ENCODE measurements at places on chromosomes 2 and 18.

DNA sequence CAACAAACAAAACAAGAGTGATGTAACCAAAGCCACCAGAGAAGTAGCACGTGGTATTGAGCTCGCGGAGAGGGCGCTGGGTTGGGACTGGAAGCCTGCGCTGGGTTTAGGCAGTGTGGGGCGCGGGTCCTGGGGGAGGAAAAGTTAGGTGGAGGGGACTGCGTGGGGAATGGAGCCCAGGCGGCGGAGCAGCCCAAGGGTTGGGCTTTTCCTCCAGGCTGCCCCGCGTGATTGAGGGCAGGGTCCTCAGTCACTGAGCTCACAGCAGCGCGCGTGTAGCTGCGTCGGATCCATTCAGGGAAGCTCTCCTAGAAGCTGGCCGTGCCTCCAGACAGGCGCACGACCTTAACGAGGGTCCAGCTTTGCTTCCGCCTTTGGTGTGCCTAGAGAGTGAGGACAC, 357.4 kb downstream of the GALR1 start:
- no peak for DNase-seq

GRCh38 chr18:10942998-10943397, 206.4 kb downstream of the PIEZO2 start:
- DNase-seq, result no peak

GRCh38 chr2:237306083-237306786, 107.7 kb downstream of the COL6A3 start:
- DNase-seq, result no peak

- DNase-seq, result no peak
These were observed 39.9 kb downstream of the KIF1A start for GRCh38 chr2:240780023-240780700.

- no peak for DNase-seq
These were observed 27.1 kb downstream of the STPG4 start for GRCh38 chr2:47127862-47128543.

- no peak for DNase-seq
These were observed 42.1 kb downstream of the MTCL1 start for GRCh38 chr18:8747440-8747937.

DNA sequence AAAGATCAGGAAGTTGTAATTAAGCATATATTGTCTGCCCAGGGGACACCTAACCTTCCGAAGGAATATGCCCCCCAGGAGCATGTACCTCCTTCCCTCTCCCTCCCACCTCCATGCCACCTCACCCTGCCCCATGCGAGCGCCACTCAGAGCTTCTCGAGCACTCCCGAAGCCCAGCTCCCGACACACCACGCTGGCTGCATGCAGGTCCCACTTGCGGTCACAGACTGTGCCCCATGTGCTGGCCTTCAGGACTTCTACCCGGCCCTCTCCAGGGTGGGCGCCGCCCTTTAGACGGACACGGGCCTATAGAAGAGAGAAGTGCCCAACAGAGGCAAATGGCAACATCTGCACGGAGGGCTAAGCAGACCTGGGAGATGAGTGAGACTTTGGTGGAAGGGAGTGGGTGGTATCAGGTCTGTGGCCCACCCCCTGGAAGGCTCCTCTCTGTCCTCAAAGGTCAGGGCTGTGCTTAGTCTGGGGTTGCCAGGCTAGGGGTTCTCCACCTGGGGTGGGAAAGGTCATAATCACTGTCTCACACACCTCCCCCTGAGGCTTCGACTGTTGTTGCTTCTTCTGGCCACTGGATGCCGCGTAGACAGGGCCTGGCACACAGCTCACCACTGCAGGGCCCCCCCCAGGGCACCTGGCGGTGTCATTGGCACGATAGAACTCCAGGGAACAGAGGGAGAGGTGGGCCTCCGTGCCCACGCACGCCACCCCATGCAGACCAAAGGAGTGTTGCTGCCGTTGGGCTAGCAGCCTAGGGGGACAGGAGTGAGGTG, 6.6 kb downstream of the HTRA2 start:
- DNase-seq, result no peak

- DNase-seq, result no peak
These were observed 873.8 kb downstream of the SUCLG1 start for GRCh38 chr2:83585250-83585649.

DNA sequence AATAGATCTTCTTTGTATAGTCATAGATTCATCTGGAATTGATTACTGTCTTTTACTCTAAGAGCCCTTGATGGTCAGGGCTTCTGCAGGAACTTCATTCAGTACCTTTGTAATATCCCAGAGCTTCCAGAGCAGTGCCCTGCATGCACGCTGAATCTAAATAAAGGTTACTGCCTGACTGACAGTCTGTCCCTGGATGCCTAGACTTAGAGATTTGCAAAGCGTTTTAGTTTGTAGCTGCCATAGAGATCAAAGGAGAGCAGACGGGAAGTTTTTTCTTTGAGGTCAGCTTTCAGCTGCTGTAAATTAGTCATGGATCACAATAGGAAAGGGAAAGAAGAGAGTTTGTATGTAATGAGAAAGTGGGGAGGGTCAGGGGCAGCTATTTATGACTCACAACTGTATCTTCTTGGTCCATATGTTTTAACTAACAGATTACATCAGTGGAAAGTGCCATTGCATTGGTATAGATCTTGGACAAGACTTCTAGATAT, 45.2 kb upstream of the NYAP2 start:
- no peak for DNase-seq

- no peak for DNase-seq
These were observed 212.0 kb downstream of the TNS1 start for GRCh38 chr2:217790681-217791392.

DNA sequence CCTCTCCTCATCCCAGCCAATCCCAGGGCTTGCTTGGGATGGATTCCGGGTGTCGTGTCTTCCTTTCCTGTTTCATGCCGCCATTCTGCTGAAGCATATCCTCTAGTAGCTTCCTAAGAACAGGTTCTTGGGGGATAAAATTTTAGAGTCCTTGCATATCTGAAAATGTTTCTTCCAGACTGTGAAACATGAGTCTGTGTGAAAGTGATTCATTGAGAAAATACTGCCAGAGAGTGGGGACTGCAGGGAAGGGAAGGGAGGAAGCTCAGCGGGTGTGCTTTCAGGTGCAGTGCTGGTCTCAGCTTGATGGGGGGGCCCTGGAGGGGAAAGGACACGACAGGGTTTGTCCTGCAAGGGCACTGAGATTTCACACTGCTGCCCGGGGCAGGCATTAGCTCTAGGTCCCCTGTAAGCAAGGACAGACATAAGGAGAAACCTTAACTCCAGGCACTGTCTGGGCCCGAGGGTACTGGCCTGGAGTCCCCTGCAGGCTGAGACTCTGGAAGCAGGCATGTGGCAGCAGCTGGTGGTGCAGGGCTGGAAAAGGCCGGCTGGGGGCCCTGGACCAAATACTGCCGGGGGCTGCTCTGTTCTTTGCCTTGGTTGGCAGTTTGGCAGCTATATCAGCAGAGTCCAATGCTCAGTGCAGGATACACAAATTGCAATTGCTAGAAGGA, 97.6 kb upstream of the HS6ST1 start:
- DNase-seq, result no peak

DNA sequence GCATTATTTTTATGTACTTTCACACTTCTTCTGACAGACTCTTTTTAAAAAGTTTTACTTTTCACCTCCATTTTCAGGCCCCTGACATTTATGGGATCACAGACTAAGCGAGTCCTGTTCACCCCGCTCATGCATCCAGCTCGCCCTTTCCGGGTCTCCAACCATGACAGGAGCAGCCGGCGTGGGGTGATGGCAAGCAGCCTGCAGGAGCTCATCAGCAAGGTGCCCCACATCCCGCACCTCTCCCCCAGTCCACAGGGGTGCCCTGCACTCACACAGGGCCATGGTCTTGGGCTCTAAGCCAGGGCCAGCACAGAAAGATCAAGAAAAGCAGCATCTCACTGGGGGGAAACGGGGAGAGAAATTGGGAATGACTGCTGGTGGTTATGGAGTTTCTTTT, 8.6 kb downstream of the CIDEA start:
- no peak for DNase-seq

DNA sequence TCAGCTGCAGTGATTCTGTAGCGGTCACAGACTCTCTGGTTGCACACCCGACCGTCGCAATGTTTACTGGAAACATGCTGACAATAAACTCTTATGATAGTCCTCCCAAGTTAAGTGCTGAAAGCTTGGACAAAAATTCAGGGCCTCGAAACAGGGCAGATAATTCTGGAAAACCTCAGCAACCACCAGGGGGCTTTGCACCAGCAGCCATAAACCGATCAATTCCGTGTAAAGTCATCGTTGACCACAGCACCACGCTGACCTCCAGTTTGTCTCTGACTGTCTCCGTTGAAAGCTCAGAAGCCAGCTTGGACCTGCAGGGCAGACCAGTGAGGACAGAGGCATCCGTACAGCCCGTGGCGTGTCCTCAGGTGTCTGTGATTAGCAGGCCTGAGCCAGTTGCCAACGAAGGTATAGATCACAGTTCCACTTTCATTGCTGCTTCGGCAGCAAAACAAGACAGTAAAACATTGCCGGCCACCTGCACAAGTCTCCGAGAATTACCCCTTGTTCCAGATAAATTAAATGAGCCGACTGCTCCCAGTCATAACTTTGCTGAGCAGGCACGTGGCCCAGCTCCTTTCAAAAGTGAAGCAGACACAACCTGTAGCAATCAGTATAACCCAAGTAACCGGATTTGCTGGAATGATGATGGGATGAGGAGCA, 166.1 kb downstream of the ASXL3 start:
- DNase-seq, result no peak

GRCh38 chr18:80238651-80239260, 8.6 kb downstream of the PARD6G start:
- DNase-seq, result no peak

DNA sequence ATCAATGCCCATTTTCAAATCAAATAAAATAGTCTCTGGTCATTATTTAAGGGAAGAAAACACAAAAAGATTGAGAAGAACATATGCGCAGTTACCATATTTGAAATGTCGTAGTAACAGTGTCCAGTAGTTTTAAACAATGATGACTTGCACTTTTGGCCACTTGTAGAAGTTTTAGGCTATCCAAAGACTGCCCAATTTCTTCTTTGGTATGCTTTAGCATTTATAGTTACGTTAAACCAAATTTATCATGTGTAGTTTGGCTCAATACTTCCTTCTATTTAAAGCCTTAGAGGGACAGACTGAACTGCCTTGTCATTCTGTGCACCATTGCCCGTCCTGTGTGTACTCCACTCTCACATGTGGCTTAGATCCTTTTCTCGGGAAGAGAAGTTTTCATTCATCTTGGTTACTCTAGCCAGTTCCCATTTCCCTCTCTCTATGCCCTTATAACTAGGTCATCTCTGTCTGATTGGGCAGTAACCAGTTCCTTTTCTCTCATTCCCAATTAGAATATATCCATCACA, 84.8 kb upstream of the TTN start:
- DNase-seq, result no peak

GRCh38 chr2:205187731-205188130, 494.6 kb upstream of the NRP2 start:
- no peak for DNase-seq

DNA sequence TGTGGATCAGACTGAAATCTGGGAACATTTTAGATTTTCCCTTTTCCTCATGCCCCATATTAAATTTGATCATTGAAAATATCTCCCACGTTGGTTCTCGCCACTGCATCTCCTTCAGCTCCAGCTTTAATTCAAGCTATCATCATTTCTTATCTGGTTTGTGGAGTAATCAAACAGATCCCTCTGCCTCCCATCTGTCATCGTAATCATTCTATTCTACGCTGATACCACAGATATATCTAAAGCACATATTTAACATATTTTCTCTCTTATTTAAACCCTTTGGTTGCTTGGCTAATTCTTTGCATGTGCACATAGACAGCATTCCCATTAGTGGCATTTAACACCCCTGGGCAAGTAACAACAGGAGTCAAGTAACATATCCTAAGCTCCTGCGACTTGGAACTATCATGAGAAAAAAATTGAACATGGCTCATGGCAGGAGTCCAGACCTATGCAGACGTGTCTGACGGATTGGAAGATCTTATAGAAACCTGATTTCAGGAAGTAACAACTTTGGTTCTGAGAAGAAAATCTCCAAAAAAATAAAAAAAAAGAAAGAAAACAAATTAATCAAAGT, 158.8 kb upstream of the KYNU start:
- DNase-seq, result no peak

GRCh38 chr2:3664925-3665324, 6.9 kb downstream of the ALLC start:
- no peak for DNase-seq

GRCh38 chr2:8196316-8196715, 485.5 kb upstream of the ID2 start:
- no peak for DNase-seq

GRCh38 chr2:1854729-1855547, 110.6 kb upstream of the PXDN start:
- peak; percentile 56 for DNase-seq

DNA sequence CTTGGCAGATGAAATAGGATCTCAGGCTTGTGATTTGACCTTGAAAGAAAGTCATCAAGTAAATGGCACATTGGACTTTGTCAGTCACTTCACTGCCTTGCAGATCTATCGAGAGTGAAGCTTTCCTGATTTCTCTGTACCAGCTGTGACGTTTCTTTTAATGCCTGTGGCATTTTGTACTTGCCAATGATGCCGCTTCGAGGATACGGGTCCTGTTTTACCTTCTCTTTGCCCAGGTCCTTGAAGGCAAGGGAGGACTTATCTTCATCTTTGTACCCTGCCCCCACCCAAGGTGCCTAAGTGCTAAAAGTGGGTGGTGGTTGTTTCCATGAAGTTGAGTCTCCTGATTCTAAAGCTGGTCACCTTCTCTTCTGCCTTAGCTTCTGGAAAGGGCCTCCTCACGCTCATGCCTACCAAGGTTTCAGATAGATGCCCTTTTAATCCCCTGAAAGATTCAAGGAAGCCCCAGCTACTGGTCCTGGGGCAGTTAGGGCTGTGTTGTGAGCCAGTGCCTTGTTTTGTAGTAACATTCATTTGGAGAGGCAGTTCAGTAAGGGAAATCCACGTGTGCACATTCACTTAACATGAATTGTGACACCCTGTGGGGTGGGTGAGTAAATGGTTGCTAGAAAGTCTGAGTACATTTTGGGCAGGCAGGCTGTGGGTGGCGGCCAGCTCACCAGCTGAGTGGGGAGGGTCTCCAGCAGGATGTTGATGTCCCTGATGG, 6.1 kb downstream of the LBH start:
- DNase-seq, result no peak

DNA sequence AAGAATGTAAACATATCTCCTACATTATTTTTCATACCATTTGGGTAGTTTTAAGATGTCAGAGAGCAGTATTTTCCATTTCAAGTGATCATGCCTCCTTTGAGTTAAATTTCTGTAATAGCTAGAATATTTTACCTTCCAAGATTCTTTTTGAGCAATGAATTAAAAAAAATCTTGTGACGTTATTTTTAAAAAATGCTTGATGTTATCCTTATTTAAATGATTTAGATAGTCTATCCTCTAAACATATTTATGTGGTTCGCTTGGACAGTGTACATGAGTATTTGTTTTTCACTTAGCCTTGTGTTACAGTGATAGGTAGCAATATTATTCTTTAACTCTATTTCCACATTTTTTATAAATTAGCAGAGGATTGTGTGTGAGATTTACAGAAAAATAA, 639.2 kb upstream of the CDH2 start:
- no peak for DNase-seq

- no peak for DNase-seq
These were observed 140.8 kb upstream of the RBMS1 start for GRCh38 chr2:160634436-160634835.
